ENCODE measurements at places on chromosomes 1 and 21.
A peak's percentile ranks its signal among the peaks of the same experiment; 100 is the strongest.

GRCh38 chr1:20376171-20376570 is 85.5 kb downstream of the VWA5B1 start:
- DNase-seq: no peak

- no peak for DNase-seq
These were observed 76.3 kb downstream of the NPHP4 start for GRCh38 chr1:5915587-5916571.

DNA sequence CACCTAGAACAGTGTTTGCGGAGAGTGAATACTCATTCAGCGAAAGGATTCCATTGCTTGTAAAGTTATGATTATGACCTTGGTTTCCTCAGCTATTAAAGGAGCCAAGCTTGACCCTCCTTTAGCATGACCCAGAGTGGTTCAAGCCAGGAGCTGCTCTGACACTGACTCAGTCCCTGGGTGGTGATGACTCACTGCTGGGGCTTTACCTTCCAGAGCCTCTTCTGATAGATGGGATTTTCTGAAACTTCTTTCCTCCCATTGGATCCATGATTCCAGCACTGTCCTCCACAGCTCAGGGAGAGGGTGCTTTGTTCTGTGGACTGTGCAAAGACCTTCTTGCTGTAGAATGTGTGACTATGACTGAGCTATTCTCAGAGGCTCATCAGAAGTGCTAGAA is 77.4 kb downstream of the S1PR1 start:
- no peak for DNase-seq

DNA sequence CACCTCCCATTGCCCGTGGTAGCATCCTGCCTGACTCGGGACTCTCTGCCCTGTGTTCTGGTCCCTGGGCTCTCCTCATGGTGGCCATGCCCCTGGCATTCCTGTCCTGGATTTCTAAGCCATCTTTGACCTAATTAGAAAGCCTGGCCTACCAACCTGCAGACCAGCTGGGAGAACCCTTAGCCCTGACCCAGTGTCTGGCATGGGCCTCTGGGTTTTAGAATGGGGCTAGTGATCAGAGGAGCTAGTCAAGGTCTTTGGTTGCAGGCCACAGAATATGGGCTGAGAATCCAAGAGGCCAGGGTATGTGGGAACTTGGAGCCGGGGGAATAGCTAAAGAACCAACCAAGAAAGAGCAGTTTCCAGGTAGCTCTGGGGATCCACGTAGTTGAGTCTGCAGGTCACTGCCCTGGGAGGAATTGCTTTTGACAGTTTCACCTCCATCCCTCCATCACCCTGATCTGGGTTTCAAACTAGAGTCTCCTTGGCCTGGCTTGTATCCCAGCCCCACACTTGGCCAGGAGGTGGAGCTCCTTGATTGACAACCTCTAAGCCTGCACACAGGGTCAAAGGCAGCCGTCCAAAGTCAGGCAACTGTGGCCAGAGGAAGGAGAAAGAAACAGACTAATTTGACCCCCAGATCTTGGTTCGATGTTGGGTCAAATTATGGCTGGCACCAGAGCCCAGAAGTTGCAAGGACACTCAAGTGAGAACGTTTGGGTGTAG is 54.7 kb upstream of the ABCG1 start:
- DNase-seq: peak; percentile 27

Data from NCI-H345 (cell line).